ENCODE measurements at places on chromosomes 12 and 14. TPM values are rescaled to one million over a fixed set of nuclear protein-coding genes. Genes with fewer than 3 reads are reported as not detected.

Gene INTS13
- total RNA-seq: 27.8 TPM

Gene CMA1
- not detected for total RNA-seq

Gene SAMD4A
- total RNA-seq: 22.3 TPM

Gene MMAB
- total RNA-seq: 41.5 TPM

Gene NUBPL
- total RNA-seq: 11.1 TPM

Gene TRIM9
- total RNA-seq: 0.19 TPM

Gene FAM90A1
- 0.06 TPM for total RNA-seq

Gene KCNH3
- under 0.01 TPM for total RNA-seq

Gene C14orf39
- total RNA-seq: not detected

Gene SOAT2
- 0.26 TPM for total RNA-seq

Gene APOF
- not detected for total RNA-seq

Gene OTUB2
- 1.2 TPM for total RNA-seq

Gene ZCCHC8
- 13.0 TPM for total RNA-seq

Gene SPX
- total RNA-seq: 0.25 TPM

Gene INHBC
- not detected for total RNA-seq

Gene SSPN
- 16.2 TPM for total RNA-seq

Gene ITGA7
- total RNA-seq: 51.5 TPM

Gene REM2
- 0.26 TPM for total RNA-seq

Gene CSRP2
- 3.0 TPM for total RNA-seq

Gene LRRC43
- total RNA-seq: 0.79 TPM

Gene KRT4
- not detected for total RNA-seq

Gene SERPINA9
- not detected for total RNA-seq

Gene RERG
- total RNA-seq: 0.12 TPM

Gene KRT81
- total RNA-seq: not detected

Gene TMEM30B
- 2.4 TPM for total RNA-seq

Gene CLEC2D
- 1.2 TPM for total RNA-seq

Gene SCN8A
- 0.26 TPM for total RNA-seq

Gene CLEC4C
- not detected for total RNA-seq

Gene SERPINA3
- 1.6 TPM for total RNA-seq

Gene C1S
- total RNA-seq: 215 TPM

Gene BATF
- 1.8 TPM for total RNA-seq

Gene KCNA5
- not detected for total RNA-seq

Gene GLIPR1
- 150 TPM for total RNA-seq

Gene DACT1
- 5.3 TPM for total RNA-seq

Gene HOXC12
- not detected for total RNA-seq

Gene CAPZA3
- not detected for total RNA-seq

Gene ATF7IP
- 19.6 TPM for total RNA-seq

Gene RASSF8
- total RNA-seq: 130 TPM

Gene TAS2R30
- total RNA-seq: 6.2 TPM

Gene SLC25A21
- total RNA-seq: 0.40 TPM

All from aortic smooth muscle cell (primary cell).